ENCODE measurements at places on chromosomes 13 and 19. TPM values are rescaled to one million over a fixed set of nuclear protein-coding genes. Genes with fewer than 3 reads are reported as not detected.

DNA sequence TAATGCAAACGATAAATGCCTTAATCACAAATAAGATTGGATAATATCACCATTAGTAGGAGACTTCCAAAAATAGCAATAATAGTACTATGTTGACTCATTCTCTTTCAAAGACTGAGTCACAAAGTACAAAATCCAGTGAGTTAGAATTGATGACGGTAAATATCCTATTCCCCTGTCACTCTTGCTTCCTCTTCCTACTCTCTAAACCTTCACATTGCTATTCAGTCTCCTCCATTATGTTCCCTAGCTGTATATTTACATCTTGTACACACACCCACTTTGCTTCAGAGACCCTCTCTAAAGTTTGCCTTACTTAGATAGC lies 26.3 kb upstream of the INTS6 start:
- H3K36me3 ChIP-seq = no peaks in the 10 kb centered on the region
- H3K4me1 ChIP-seq = peaks cover 18% of the 10 kb centered on the region
- no peak overlapping the region for H3K27ac ChIP-seq
- H3K4me3 ChIP-seq = no peak overlapping the region
- DNase-seq = no peak
- H3K27me3 ChIP-seq = no peaks in the 10 kb centered on the region

- H3K27ac ChIP-seq = no peak overlapping the region
- H3K4me1 ChIP-seq = no peaks in the 10 kb centered on the region
- no peaks in the 10 kb centered on the region for H3K36me3 ChIP-seq
- DNase-seq = no peak
- peaks cover 2% of the 10 kb centered on the region for H3K27me3 ChIP-seq
Observed at GRCh38 chr13:77817521-77817920, 101.1 kb downstream of the EDNRB start.

DNA sequence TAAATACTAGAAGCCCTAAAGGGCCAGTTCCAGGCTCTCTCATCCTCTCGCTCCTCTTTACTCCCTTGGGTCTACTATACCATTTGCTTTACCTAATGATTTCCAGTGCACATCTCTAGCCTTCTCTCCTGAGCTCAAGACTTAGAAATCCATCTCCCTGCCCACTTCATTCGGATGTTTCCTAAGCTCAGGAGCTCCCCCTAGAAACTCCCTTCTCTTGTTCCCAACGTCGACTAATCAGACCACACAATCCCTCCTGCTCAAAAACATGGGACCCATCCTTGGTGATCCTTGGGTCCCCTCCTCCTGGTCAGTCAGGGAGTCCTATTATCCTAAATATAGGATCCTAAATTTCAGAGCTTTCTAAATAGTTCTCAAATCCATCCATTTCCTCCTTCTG lies 21.1 kb upstream of the STK24 start:
- no peak overlapping the region for H3K27ac ChIP-seq
- no peak overlapping the region for H3K4me3 ChIP-seq
- no peaks in the 10 kb centered on the region for H3K36me3 ChIP-seq
- peaks cover 3% of the 10 kb centered on the region for H3K4me1 ChIP-seq
- DNase-seq = no peak

DNA sequence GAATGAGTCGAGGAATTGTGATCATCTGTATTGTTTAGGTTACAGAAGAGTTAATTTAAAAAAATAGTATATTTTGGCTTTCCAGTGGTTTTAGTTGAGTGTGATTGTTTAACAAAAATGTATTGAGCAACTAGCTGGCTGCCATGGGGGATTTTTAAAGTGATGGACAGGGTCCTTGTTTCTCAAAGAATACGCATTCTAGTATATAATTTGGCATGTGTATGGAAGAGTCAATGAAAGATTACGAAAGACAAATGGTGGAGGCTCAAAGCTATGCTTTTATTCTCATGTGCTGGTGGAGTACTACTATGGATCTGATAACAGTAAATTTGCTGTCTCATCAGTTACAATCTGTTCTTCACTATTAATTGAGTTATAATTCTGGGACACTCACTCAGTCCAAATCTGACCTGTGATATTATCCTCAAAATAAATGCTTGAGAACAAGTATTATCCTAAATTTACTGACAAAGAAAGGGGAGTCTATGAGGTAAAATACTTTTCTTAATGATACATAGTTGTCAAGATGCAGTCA lies 240.0 kb downstream of the GPC6 start:
- H3K36me3 ChIP-seq = no peaks in the 10 kb centered on the region
- H3K27me3 ChIP-seq = no peaks in the 10 kb centered on the region
- H3K4me1 ChIP-seq = no peaks in the 10 kb centered on the region
- H3K4me3 ChIP-seq = no peak overlapping the region
- no peak for DNase-seq

Gene APOC1
- 1,996 TPM for total RNA-seq

Gene GJB6
- total RNA-seq = not detected
